CD4-positive, alpha-beta T cell treated with Interleukin-15 for 1 hour (primary cell): ENCODE measurements at places on chromosomes 7 and 10.

- no peak for DNase-seq
These were observed 101.8 kb downstream of the PTPRE start for GRCh38 chr10:128008521-128009250.

DNA sequence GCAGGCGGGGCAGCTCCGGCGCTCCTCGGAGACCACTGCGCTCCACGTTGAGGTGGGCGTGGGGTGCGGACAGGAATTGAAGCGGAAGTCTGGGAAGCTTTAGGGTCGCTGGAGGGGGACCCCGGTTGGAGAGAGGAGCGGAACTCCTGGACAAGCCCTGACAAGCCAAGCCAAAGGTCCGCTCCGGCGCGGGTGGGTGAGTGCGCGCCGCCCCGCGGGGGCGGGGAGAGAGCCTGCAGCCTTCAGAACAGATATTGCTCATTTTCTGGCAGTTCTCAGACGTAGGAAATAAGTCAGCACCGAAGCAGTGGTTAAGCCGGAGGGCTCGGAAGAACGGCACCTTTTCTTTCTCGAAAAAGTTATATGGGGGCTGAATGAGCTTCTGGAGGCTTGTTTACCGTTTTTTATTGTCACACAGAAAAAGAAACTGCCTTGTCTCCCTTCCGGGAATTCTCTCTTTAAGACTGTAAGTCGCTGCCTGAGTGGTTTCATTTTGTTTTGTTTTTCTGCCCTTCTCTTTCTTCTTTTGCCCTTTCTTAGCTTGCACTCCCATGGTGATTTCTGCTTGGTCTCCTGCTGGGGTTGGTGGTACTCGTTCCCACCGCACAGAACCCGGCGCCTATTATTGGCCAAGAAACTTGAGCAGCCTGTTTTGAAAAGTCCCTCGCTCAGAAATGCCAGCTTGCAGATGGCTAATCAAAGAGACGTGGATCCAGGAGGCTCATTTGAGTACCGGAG, 732 bp downstream of the FAS start:
- peak; percentile 60 for DNase-seq

DNA sequence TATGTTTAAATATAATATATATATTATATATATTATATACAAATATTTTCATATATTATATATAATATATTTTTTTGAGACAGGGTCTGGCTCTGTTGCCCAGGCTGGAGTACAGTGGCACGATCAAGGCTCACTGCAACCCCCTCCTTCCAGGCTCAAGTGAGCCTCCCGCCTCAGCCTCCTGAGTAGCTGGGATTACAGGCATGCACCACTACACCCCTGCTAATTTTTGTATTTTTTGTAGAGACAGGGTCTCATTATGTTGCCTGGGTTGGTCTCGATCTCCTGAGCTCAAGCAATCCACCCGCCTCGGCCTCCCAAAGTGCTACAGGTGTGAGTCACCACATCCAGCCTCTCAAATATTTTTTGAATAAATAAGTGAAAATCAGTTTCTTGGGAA, 215.5 kb downstream of the GATA3 start:
- no peak for DNase-seq

- DNase-seq: no peak
These were observed 499.4 kb downstream of the AUTS2 start for GRCh38 chr7:70097645-70098044.

DNA sequence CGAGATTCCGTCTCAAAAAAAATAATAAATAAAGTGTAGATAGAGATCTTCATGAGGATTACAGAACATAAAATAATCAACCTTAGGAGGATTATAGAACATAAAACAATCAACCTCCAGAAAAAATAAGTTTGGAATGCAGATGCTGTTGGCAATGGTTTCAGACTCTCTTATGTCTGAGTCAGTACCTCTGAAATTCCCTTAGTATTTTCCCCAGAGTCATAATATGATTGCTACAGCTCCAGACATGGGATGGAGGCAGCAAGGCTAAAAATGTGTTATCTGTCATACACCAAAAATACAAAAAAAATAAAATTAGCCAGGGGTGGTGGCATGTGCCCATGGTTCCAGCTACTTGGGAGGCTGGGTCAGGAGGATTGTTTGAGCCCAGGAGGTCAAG, 22.2 kb downstream of the CADPS2 start:
- DNase-seq: no peak

- DNase-seq: no peak
These were observed 2.9 kb upstream of the RBM20 start for GRCh38 chr10:110641256-110641655.

DNA sequence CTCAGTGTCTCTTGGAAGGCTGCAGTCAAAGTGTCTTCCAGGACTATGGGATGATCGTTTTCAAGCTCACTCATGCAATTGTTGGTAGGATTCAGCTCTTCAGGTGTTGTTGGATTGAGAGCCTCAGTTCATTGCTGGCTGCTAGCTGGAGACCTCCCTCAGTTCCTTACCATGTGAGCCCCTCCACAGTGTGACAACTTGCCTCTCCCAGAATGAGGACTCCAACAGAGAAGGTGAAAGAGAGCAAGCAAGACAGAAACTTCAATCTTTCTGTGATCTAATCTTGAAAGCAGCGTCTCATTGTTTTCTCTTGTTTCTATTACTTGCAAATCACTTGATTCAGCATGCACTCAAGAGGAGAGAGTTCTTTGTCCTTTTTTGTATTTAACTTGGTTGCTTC, 22.5 kb downstream of the MGAM start:
- DNase-seq: no peak

DNA sequence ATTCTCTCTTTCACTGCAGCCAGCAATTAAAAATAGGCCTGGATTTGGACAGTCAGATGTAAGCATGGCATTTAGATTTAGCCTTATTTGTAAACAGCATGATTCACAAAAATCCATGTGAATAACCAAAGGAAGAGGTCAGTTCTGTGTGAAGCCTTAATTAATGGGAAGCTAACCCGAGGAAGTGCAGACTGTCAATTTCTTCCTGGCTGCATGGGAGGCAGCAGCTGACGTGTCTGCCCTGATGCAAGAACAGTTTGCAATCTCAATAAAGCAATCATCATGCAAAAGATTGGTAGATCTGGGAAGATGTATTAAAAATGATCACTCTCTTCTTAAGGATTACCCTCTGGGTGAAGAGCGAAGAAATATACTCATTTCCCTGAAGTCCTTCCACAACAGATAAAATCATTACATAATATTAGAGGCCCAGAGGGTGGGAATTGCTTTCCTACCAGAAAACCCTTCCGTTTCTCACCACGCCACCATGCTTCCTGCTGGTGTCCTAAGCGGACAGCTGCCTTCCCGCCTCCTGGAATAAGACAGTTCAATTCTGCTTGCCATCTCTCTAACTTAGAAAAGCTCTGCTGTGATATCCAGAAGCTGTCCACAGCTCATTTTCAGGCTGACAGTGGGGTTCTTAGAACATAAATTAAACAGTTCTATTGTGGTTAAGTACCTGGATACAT, 526.7 kb upstream of the NRP1 start:
- DNase-seq: no peak

- DNase-seq: no peak
These were observed 347.8 kb downstream of the ELMO1 start for GRCh38 chr7:37100735-37101331.

GRCh38 chr7:46291050-46291438, 370.0 kb upstream of the IGFBP3 start:
- DNase-seq: no peak

DNA sequence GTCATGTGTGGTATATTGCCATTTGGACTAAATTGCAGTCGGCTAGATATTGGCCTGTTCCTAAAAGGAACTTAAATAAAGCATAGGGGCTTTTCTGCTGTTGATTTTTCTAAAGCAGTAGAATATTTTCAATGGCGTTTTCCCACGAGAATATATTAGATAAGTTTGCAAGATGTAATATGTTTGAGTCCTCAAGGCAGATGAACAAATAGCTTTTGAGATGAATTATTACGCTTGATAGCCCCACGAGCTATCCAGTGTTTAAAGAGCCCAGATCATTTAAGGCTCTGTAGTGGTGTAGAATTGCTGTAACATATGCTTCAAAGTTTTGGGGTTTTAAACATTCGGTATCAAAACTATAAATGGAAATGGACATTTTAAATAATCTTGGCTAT, 2.9 kb downstream of the CELF2 start:
- no peak for DNase-seq

DNA sequence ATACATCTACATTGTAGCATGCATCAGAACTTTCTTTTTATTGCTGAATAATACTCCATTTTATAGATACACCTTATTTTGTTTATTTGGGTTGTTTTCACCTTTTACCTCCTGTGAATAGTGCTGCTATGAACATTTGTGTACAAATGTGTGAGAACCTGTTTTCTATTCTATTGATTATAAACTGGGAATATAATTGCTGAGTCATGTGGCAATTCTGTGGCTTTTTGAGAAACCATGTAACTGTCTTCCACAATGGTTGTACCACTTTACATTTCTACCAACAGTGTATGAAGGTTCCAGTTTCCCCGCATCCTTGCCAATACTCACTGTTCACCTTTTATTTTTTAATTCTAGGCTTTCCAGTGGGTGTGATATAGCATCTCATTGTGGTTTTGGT, 138.6 kb upstream of the MBL2 start:
- no peak for DNase-seq

- DNase-seq: no peak
These were observed 98.4 kb upstream of the HABP2 start for GRCh38 chr10:113454341-113455061.

- DNase-seq: no peak
These were observed 6.1 kb upstream of the TCAF1 start for GRCh38 chr7:143908120-143908519.

DNA sequence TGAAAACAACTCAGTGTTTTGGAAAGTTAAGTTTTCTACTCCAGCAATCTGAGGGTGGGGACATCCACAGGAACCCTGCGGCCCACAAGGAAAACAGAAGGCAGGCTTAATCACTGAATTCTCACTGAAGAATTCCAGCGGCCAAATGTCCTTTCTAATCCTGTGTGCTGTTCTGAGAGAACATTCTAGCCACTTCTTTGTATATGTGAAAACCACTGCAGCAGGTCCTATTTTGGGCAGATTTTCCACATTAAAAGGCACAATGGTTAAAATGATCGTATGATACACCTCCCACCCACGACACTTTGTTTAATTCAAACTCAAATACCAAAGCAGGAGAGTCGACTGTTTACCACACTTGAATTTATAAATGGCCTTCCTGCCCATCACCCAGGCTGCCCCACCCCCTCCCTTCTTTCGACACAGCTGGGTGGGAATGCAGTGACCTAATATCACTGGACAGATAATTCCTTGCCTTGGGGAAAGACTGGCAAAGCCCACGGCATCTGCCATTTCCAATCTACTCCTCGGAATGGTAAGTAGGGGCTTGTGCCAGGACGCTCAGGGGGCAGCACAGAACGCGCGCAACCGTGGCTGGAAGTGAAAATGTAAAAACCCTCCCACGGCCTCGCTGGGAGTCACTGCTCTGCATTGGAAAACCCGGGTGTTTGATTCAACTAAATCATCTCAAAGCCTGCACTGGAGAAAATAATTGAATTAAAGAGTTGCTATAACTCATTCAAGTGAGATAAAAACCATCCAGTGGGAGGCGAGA, 67.0 kb downstream of the CTBP2 start:
- DNase-seq: no peak

DNA sequence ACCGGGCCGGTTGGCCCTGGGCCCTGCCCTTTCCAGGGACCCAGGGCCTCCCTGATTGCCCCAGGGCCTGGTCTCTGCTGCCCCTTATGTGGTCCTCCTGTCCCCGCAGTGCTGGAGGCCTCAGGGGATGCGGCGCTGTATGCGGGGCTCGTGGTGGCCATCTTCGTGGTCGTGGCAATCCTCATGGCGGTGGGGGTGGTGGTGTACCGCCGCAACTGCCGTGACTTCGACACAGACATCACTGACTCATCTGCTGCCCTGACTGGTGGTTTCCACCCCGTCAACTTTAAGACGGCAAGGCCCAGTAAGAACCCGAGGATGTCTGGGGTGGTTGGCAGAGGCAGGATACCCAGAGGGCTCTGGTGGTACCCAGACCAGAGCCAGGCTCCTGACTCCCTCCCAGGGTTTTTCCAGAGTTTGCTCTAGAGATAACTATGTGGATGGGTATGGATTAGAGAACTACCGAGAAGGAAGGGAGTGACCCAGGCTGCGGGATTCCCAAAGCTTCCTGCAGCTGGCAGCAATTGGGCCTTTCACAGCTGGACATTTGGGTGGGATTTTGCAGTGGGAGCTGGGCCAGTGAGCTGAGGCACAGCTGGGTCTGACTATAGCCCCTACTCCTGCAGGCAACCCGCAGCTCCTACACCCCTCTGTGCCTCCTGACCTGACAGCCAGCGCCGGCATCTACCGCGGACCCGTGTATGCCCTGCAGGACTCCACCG, 28.1 kb upstream of the SLC29A3 start:
- DNase-seq: no peak

DNA sequence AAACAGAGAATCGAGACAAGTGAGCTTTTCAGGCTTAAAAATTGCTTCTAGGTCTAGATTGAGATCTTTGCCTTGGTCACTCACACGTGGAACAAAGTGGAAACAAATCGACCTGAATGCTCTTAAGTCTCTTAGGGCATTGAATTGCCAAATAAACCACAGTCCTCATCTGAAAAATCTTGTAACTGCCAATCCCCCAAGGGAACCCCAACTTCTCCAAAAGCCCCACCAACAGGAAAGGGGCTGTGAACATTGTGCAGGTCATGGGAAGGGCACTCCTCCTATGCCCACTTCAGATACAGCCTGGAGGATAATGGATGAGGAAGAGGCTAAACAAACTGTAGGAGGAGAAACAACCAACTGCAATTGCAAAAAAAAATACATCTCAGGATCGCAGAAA, 91.3 kb downstream of the DGKI start:
- no peak for DNase-seq

GRCh38 chr10:102274062-102274461, 28.7 kb downstream of the GBF1 start:
- DNase-seq: no peak
